Dorsolateral prefrontal cortex (tissue), 122 donors: ENCODE measurements at places on chromosomes 6 and 20.

GRCh38 chr20:11432407-11432806 is 485.3 kb upstream of the BTBD3 start:
- DNase-seq, result no peak

DNA sequence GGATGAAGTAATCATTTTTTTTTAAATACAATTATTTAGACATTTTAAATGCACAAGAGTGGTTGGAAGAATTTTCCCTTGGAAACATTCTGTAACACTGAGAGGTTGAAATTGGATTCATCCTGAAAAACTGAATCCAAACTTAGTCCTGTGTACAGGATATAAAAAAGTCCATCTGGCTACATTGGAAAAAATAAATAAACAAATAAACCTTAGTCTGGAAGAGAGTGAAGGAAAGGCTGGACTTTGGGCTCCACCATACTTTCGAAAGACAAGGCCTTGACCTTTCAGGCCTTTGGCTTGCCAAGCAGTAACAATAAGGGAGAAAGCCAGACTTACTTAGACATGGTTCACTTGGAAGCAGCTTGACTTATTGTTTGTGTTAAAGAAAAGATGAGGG is 664.3 kb downstream of the TENT5A start:
- no peak for DNase-seq

DNA sequence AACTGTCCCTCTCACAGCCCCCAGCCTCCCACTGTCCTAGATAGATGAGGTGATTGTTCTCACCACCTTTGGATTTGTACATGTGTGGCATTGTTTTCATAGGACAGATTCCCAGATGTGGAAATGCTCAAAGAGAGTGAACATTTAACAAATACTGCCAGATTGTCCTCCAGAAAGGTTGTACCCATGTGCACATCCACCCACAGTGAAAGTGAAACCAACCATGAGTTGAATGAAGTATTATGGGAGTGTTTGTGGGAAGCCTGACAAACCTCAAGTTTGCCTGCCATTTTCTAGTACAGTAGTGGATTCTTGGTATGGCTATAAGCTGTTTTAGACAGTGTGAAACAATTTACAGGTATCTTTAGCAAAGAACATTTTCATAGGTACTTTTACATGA is 42.7 kb downstream of the ANKRD6 start:
- DNase-seq, result no peak

- no peak for DNase-seq
Measured at GRCh38 chr20:5657190-5657875, 92.9 kb upstream of the SHLD1 start.

- DNase-seq, result no peak
Measured at GRCh38 chr6:5125152-5126006, 40.2 kb downstream of the PPP1R3G start.

DNA sequence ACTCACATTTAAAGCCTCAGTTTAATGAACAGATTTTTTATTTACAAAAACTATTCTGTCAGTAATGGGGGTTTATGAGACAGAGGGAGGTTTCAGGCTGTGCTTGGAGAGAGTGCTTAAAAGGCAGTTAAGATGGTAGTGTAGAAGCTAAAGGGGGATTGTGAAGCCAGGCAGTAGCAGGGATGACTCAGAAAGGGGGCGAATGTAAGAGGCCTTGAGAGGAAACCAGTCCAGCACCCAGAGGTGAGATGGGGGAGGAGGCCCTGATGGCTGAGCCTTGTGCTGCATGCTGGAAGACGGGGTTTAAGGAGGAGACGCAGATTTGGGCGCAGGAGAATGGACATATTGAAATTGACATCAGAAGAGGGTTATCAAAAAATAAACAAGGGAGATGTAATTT is 6.6 kb upstream of the SERPINB9 start:
- no peak for DNase-seq

GRCh38 chr6:9131201-9131600 is 695.9 kb upstream of the SLC35B3 start:
- DNase-seq, result no peak

- no peak for DNase-seq
Measured at GRCh38 chr6:42429836-42430235, 21.9 kb downstream of the TRERF1 start.

DNA sequence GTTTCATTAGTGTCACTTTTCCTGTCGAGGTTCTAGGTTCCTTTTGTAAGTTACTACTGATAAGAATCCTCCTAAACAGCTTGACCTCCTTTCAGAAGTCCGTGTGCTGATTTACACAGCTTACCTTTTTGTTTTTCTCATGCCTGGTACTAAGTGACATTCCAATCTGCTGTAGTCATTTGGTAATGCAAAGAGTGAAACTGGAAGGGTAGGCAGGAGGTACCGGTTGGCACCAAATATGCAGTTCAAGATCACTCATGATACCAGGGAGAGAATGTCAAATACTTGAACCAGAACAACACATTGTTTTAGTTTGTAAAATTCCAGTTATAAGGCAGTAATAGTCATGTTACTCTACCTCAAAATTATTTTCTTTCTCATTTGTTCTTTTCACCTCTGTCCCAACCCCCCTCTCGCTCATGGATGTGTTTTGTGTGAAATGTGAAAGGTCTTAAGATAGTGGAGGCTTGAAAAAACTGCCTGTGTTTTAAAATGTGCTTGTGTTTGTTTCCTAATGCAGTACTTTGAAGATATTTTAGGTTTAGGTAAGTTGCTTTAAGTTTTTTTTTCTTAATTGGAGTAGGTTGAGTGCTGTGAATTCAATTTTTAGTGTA is 23.2 kb downstream of the AFDN start:
- DNase-seq, result no peak

DNA sequence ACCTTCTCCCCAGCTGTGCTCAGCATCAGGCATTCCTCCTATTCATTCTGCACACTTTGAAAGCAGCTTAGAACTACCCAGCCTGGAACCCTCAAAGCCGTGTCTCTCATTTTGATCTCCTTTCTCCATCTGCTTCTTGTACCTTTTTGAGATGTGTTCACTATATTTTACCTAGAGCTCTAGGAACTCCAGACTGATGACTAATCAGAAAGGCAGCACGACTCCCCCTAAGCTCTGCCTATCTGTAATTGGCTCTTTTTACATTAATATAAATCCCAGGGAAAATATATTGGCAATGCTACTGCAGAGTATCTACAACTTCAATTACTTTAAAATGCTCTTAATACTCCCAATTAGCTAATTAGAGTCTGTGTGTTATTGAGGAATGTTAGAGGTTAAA is 671.5 kb downstream of the CBLN4 start:
- no peak for DNase-seq

GRCh38 chr6:21265730-21266044 is 327.9 kb upstream of the SOX4 start:
- DNase-seq, result no peak

DNA sequence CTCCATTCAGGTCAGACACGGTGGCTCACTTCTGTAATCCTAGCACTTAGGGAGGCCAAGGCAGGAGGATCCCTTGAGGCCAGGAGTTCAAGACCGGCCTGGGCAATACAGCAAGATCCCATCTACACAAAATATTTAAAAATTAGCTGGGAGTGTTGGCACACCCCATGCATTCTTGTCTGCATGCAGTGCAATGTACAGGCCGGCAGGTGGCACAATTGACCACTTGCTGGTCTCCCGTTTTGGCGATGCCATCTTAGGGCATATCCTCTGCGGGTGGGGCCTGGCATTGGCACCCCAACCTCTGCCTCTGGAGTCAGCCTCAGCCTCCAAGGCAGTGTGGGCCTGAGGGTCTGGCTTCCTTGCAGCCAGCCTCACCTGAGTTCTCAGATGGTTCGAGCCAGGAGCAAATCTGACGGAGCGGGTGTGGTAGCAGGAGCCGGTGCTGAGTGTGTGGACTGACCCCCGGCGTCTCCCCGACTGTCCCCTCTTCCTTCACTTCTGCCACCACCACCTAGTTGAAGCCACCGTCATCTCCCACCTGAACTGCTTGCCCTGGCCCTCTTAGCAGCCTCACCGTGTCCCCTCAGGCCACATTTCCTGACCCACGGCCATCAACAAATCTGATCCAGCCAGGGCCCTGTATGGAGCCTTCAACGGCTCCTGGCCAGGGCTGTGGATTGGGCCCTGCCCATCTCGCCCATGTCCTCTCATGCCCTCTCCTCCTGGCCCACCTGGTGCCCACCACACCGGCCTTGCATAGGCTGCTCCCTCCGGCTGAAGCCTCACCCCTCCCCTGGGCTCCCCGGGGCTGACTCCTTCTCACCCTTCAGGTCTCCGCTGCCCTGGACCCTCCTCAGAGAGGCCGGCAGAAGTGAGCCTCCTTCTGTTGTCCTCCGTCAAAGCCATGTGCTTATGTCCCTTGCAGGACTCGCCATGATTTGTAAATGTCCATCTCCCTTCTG is 44.0 kb downstream of the EFCAB8 start:
- peak; percentile 63 for DNase-seq

DNA sequence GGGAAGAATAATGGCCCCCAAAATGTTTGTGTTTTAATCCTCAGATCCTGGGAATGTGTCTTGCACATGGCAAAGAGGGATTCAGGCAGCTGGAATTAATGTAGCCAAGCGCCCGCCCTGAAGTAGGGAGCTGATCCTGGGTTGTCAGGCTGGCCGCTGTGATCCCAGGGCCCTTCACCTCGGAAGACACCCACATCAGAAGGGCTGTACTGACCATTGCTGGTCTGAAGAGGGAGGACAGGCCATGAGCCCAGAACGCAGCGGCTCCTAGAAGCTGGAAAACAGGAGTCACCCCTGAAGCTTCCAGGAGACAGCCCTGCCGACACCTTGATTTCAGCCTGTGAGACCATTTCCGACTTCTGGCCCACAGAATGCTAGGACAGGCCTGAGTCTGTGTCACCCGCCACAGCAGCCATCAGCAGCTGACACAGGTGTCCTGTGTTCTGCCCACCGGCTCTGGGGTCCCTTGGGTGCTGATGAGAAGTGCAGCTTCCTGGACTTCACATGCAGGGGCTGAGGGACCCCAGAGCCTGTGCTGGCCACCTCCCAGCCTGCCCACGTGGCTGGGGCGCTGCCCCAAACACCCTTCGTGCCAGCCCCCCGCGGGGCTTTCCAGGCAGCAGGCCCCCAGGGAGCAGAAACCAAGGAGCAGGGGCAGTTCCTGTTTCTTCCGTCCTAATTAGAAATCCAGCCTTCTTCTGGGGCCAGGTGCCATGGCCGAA is 86.3 kb downstream of the ERMARD start:
- no peak for DNase-seq

GRCh38 chr20:56343861-56344381 is 14.9 kb upstream of the FAM210B start:
- no peak for DNase-seq

GRCh38 chr6:16511040-16511660 is 250.1 kb downstream of the ATXN1 start:
- DNase-seq, result no peak

- DNase-seq, result no peak
Measured at GRCh38 chr6:154621686-154622085, 111.2 kb upstream of the CNKSR3 start.

GRCh38 chr20:45085289-45085688 is 15.6 kb downstream of the KCNS1 start:
- DNase-seq, result no peak

- no peak for DNase-seq
Measured at GRCh38 chr6:37048851-37049757, 43.6 kb downstream of the FGD2 start.

DNA sequence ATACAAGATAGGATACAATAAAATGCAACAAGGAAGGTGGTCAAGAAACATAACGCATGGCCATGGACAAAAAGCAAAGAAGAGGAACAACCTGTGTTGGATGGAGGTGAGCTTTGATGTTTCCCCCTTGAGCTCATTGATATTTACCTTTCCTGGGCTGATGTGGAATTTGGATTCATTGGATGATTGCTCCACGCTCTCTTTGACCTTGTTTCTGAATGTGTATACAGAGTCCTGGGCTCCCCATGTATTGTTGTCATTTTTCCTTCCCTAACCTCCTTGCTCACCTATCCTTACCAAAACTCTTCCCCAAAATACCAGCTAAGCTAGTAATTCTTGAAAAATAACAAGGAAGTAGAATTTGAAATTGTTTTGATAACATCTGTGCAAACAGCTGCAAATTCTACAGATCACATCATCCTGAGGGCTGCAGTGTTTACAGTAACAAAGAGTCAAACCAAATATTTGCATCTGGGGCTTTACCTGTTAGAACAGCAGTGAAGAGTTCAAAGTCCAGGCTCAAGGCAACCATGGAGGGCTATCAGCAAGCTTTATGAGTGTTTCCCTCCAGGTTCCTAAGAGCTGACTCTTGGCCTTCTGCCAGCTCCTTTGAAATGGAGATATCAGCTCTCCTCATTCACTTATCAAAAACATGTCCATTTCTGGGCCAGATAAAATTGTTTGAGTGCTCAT is 214.3 kb upstream of the MARCKS start:
- DNase-seq, result no peak

DNA sequence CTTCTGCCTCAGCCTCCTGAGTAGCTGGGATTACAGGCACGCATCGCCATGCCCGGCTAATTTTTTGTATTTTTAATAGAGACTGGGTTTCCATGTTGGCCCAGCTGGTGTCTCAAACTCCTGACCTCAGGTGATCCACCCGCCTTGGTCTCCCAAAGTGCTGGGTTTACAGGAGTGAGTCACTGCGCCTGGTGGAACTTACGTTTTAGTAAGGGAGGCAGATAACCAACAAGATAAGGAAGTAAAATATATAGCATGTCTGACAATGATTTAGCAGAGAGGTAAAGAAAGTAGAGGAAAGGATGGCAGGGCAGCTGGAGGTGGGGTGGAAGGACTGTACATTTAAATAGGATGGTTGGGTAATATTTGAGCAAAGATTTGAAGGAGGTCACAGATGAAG is 12.8 kb upstream of the MYMX start:
- no peak for DNase-seq

GRCh38 chr6:125257351-125257750 is 44.4 kb downstream of the HDDC2 start:
- DNase-seq, result no peak

DNA sequence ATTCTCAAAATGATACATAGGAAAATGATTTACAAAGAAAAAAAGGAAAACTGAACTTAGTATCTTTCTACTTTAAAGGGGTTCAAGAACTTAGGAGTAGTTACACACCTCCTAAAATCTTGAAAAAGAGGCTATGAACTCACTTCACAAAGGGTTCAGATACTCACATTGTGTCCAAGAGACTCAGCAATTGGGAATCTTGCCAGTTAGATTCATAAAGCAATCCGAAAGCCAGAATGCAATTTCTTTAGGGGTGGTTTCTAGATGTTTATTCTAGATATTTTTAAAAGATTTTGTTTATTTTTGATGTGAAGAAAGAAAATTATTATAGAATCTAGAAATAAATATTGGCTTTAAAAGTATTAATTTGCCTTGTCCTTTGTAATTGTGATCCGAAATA is 1.7 kb upstream of the MYB start:
- DNase-seq, result no peak

GRCh38 chr6:5729080-5729434 is 277.7 kb downstream of the NRN1 start:
- DNase-seq, result no peak

DNA sequence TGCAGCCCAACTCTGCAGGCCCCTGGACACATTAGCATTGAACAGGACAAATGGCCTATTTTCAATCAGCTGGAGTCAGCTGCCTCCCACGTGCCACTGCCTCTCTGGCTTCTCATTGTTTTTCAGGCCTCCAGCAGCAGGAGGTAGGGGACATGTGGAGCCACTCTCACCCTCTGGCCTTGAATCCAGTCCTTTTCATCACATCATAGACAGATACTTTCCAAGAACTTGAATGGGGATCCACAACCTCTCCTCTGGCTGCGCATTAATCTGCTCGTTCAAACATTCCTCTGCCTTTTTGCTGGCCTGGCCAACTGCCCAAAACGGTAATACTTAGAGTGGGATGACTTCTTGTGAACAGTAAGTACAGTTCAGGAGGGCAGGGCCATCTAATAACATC is 592.3 kb downstream of the PKHD1 start:
- DNase-seq, result peak; percentile 76

GRCh38 chr6:53986165-53986720 is 125.0 kb upstream of the MLIP start:
- DNase-seq, result no peak
